ENCODE measurements at places on chromosomes 6 and 20.

- DNase-seq: no peak
Measured at GRCh38 chr6:22221211-22221610, 75.6 kb downstream of the PRL start.

GRCh38 chr6:166830185-166830890, 126.0 kb downstream of the RNASET2 start:
- no peak for DNase-seq

DNA sequence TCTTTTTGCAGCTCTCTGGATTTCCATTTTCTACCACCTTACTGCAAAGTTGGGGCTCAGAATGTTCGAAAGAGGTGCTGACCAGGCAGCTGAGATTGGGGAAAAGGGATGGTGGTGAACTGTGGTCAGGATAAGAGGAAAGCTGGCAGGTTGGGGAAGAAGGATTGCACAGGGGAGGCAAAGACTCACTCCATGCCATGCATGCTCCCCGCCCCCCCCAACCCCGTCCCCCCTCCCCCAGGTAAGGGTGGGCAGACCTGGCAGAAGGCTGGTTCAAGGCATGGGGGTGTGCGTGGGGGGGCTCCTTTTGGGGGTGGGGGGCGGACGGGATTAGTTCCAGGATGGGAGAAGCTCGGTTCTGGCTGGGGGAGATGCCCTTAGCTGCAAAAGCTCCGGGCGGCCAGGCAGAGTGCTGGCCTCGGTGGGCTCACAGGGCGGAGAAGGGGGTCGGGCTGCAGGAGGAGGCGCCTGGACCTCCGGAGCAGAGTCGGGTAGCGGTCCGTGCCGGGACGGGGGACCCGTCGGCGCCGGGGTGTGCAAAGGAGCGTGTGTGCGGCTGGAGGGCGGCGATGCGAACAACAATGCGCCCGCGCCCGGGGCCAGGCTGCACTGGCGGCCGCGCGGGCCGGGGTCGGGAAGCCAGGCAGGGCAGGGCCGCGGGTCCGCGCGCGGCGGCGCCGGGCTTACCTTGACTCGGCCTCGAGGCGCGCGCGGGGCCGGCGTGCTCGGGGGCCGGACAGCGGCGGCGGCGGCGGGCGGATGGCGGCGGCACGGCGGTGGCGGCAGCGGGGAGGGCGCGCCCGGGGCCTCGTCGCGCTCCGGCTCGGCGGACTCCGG, 880 bp downstream of the ADNP start:
- no peak for DNase-seq

DNA sequence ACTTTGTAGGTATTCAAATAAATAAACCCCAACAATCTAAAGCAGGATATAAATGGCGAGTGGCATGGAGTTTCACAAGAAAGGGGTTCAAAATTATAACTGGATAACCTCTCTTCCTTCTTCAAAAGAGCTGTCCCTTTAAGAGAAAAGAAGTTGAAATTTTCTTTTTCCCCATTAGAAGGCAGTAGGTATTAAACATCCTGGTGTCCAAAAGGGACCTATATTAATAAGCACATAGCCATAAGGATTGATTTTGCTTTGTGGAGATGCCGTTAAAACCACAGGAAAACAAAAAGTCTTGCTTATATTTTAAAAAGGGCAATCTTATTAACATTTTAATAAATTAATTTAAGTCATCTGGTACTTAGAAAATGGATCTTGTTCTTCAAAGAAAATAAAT, 76.5 kb downstream of the LYRM4 start:
- DNase-seq: no peak

DNA sequence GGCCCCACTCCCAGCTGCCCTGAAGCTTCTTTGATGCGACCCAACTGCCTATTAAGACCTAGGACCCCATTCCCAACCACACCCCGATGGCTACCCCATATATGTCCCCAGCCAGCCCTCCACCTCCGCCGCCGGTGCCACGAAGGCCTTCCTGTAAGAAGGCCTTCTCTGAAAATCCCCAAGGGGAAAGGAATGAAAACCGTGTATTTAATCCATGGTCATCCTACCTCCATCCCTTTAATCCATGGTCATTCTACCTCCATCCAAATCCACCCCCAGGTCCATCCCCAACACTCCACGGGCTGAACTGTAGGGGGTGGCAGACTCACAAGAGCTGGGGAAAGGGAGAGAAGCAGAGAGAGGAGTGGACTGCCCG, 545 bp upstream of the VSX1 start:
- no peak for DNase-seq

- DNase-seq: peak; percentile 5
Measured at GRCh38 chr6:166640342-166641043, 13.4 kb upstream of the RPS6KA2 start.

- peak; percentile 67 for DNase-seq
Measured at GRCh38 chr20:58692579-58693225, at the start of gene NPEPL1. TSS of gene NPEPL1 (plus strand) at chr20:58692800. CDS start at chr20:58692901, 101 bp downstream.

DNA sequence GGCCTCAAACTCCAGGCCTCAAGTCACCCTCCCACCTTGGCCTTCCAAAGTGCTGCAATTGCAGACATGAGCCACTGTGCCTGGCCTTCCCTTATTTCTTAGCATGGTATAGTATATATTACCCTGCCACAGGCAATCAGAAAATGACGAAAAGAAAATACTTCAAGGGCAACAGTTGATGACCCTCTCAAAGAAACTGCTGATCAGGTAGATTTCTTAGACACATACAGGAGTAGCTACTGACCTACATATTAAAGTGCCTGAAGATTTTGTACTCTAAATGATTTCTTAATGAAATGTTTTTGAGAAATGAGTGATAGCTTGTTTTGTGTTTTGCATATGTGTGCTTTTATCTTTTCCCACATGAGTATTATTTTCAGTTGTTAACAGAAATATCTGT, 4.6 kb downstream of the SLC35F1 start:
- no peak for DNase-seq

DNA sequence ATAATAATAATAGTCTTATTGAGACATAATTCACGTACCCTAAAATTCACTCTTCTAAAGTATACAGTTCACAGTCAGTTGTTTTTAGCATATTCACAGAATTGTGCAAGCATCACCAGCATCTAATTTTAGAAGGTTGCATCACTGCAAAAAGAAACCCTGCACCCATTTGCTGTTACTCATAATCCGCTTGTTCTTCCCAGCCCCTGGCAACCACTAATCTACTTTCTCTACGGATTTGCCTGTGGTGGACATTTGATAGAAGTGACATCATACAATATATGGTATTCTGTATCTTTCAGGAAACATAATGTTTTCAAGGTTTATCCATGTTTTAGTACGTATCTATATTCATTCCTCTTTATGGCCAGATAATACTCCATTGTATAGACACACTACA, 41.5 kb upstream of the FAM184A start:
- DNase-seq: no peak

DNA sequence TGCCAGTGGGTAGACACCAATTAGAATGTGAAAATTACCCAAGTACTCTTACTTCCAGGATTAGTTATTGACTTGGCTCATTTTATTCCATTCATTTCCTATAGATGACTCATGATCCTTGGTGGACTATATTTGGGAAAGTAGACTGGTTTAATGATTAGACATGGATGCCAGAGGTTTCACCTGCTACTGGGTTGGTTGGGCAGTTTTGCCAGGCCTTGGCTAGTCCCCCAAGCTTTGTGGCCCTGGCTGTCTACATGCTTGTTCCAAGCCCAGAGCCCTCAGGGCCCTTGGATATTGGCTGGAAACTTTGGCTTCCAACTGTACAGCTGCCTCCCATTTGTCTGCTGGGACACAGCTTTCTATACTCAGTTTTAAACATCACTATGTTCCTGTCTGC, 104.1 kb downstream of the ZFP64 start:
- no peak for DNase-seq

GRCh38 chr6:157186785-157187181, 136.5 kb downstream of the TMEM242 start:
- peak; percentile 13 for DNase-seq

DNA sequence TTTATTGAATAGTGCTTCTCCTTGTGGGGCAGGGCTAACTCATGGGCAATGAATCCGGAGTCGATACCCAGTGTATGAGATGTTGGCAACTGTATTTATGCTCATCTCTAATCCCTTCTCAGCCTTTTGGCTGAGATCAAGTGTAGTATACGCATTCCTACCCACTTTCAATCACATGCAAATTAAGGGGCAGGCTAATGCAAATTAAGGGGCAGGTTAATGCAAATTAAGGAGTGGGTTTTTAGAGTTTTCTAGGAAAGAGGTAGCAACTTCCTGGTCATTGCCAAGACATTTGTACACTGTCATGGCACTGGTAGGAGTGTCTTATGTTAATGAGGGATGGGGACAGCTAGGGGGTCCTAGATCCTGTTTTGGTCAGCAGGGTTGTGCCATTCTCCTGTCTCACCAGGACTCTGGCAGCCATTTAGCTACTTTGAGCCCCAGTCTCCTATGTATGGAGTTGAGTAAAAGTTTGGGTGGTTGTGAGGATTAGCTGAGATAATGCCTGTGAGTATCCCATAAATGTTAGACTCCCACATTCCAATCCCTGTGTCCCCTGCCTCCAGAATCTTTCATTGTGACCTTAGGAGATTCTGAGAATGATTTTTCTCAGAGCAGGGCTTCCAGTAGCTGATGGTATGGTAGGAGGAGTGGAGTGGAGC, at the start of gene CNBD2:
TSS of gene CNBD2 (plus strand) at position 612 of the 662 bp plus-strand sequence. CDS start 173 bp downstream, outside the sequence.
- DNase-seq: no peak

- no peak for DNase-seq
Measured at GRCh38 chr6:164694386-164694785, 615.0 kb downstream of the C6orf118 start.

GRCh38 chr6:83193747-83194566, 800 bp downstream of the RWDD2A start:
- peak; percentile 25 for DNase-seq

DNA sequence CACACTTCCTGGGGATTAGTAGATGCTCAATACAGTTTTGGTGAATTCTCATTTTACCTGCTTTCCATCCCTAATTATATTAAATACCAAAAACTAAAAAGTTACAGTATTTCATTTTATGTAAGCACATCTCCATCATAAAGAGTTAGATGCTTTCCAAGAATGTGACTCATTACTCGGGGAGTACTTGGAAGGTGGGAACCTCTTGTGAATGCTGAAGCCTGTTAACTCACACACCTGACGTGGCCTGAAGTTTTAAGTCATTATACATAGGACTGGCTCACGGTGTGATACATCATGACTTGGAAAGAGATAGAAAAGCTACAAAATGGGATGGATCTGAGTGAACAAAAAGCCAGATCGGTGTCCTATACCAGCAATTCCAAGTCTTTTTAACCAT, 2.2 kb upstream of the OSER1 start:
- DNase-seq: no peak

DNA sequence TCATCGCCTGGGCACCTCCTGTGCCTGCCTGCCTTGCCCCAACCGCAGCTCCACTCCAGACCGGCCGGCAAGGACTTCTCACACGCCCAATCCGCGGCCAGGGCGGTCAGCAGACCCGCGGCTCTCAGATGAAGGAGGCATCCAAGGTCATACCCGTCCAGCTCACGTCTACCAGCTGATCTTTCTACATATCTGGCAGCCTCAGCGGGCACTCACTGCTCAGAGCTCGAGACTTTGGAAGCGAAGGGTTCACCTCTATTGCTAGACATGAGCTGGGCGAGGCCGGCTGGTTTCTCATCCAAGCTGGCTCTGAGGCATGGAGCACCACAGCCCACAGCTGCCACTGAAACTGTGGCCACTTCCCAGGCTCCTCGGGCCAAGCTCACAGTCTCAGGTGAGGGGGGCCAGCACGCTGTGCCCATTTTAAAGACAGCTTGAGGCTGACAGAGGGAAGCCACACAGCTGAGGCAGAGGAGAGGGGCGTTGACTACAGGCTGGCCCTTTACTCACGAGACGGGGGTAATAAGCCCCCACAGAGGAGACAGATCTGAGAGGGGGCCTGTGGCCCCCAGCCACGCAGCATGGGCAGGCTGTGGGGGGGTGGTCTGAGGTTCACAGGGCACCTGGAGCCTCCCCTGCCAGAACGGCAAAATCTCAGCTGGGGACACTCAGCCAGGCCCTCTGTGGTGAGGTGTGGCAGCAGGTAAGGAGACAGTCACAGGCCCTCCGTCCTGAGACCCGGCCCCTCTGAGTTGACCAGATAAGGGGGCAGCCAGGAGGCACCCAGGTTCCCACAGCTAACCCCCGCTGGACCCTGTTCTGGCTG, 2.0 kb downstream of the LAMA5 start:
- DNase-seq: no peak

DNA sequence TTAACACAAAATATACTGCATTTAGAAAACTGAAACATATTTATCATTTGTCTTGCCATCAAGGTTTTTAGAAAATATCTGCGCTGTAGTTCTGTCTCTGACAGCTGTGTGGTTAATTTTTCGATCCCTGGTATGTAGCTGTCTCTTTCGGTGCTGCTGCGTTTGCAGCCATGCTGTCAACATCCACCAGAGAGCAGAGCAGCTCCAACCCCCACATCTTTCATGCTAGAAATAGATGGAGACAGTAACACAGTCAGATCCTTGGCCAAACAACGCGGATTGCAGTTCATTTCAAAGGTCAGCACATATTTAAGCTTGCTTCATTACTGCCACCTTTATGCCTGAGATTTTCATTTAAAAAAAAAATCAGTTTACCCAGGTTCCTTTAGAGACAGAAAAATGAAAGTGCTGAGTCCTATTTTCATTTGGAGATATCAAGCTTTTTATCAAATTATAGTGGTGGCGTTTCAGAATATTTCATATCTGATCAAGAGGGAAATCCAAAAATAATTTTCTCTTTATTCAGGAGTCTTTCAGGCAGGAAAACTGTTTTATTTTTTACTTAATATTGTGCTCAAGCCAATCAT, 157.7 kb upstream of the MMS22L start:
- no peak for DNase-seq

DNA sequence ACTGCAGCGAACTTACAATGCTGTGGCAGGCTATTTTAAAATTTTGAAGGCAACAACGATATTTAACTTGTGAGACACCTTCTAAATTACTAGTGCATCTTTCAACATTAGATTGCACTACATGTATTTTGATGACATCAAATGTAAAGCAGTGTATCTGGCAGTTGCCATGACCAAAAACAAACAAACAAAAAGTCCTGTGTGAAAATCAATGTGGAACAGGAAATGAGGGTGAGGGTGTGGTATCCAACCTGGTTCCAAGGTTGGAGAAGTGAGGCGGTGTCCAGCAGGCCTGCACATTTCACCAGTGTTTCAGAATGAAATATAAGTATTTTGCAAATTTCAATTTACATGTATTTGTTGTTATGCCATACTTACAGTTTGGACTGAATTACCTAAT, 112.0 kb downstream of the LAMP5 start:
- no peak for DNase-seq

GRCh38 chr20:59696476-59696875, 92.1 kb downstream of the PHACTR3 start:
- DNase-seq: no peak

DNA sequence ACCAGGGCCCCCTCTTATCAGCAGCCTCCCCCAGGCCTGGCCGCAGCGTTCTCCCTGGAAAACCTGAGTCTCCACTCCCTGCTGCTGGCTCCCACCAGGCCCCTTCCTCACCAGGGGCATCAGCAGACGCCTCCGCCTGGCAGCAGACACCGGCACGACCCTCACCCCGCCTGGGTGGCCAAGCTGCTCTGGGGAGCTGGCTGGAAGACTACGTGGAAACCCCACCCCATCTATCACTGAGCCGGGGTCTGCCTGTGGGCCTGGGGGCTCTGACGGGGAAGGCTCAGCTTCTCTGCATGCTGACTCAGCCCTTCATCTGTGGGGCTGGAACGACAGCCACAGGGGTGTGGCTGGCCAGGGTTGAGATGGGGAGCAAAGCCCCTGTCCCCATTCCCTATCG, 19.1 kb upstream of the RBBP8NL start:
- DNase-seq: no peak
